ENCODE measurements at places on chromosomes 3 and 15.

DNA sequence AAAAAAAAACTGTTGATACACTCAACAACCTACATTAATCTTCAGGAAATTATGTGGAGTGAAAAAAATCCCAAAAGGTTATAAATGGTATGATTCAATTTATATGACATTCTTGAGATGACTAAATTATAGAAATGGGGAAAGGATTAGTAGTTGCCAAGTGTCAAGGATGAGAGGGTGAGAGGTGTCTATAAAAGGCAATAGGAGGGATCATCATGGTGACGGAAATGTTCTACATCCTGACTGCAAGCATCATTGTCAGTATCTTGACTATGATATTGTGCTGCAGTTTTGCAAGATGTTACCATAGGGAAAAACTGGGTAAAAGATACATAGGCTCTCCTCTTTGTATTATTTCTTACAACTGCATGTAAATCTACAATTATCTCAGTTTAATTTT lies 125.6 kb downstream of the FRMD5 start:
- DNase-seq, result no peak

- no peak for DNase-seq
Observed at GRCh38 chr15:87312221-87312620, 944.3 kb downstream of the NTRK3 start.

DNA sequence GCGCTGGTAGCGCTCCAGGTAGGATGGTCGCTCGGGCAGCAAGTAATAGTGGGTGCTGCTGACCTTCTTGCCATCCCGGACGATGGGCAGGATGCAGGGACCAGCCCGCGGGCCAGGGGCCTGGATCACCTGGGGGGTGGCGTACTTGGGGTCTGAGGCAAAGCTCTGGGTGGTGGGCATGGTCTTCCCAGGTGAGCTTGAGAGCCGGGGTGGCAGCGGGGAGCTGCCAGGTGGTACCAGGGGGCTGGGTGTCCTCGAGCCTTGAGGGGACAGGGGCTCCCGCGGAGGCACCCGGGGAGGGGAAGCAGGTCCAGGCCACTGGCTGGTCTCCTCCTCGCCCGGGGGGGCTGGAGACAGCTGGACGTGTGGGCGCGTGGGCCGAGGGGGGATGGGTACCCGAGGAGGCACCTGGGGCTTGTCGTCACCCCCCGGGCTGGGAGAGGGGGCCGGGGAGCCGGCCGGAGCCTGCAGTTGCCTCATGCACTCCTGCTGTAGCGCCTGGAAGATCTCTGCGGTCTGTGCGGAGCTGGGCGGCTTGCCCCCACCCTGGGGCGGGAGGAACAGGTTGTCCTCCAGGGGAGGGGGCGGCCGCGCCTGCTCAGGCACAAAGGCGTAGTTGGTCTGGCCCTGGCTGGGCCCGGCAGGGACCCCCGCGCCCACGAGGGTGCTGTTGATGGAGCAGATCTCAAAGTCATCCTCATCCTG lies 40.6 kb downstream of the TNK2 start:
- no peak for DNase-seq

GRCh38 chr3:72269475-72269874 lies 484.5 kb upstream of the PROK2 start:
- no peak for DNase-seq

GRCh38 chr3:171459137-171459941 lies 866 bp downstream of the TNIK start:
- DNase-seq, result no peak

DNA sequence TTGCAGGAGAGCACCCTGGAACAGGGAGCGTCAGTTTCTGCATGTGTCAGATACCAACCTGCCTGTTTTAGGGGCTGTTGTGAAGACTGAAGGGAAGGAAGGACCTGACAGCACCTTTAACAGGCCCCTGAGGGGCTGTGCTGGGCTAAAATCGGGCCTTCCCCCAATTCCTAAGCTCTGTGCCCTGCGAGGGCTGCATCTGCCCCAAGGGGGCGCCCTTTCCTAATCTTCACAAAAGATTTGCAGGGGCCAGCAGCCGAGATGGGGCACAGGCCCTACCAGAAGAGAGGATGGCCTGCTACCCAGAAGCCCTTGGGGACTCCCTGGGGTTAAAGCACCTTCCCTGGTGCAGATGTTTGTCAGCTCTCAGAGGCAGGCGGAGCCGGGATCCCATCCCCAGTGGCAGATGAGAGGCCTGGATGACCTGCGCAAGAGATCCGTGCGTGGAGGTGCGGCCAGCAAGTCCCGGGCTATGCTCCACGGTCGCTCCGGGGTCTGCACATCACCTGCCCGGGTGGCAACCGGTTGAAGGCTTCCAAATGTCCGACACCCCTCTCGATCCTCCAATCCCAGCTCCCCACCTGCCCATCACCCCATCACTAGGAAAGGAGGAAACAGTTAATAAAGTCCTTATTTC lies 53.6 kb downstream of the RHCG start:
- DNase-seq, result no peak

DNA sequence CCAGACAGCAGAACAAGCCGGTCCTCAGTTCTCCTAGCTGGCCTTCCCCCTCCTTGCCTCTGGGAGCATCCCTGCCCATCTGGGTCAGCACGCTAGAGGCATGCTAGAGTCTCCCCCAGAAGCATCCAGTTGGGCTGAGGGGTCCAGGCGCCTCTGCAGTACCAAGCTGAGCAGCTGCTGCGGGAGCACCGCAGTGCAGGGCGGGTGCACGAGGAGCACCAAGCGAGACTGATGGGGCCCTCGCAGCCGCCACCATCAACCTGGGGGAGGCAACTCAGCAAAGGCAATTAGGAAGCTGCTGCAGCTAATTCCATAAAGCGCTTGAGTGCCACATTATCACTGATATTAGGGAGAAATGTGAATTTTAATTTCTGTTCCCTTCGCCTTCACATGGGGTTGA lies 12.4 kb downstream of the CACNA2D3 start:
- DNase-seq, result no peak

DNA sequence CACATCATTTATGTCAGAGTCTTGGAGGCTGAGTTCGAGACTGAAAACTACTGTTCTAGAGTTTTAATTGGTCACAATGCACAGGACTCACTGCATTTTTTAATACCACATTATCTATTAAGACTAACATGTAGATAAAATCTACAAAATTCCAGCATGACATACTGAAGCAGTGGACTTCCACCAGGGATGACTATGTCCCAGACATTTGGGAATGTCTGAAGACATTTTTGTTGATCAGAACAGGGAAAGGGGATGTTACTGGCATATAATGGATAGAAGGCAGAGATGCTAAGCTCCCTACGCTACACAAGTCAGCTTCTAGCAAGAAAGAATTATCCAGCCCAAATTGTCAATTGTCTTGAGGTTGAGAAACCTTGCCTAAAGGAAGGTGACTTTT lies 419.0 kb upstream of the TGFBR2 start:
- DNase-seq, result no peak

DNA sequence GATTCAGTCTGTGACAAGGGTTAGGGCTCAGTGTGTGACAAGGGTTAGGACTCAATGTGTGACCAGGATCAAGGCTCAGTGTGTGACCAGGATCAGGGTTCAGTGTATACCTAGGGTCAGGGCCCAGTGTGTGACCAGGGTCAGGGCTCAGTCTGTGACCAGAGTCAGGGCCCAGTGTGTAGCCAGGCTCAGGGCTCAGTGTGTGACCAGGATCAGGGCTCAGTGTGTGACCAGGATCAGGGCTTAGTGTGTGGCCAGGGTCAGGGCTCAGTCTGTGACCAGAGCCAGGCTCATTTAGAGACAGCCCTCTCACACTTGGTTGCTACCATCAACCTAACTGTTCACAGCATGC lies 24.2 kb downstream of the LOXL1 start:
- no peak for DNase-seq

GRCh38 chr15:53534105-53534839 lies 225.2 kb downstream of the WDR72 start:
- DNase-seq, result no peak

DNA sequence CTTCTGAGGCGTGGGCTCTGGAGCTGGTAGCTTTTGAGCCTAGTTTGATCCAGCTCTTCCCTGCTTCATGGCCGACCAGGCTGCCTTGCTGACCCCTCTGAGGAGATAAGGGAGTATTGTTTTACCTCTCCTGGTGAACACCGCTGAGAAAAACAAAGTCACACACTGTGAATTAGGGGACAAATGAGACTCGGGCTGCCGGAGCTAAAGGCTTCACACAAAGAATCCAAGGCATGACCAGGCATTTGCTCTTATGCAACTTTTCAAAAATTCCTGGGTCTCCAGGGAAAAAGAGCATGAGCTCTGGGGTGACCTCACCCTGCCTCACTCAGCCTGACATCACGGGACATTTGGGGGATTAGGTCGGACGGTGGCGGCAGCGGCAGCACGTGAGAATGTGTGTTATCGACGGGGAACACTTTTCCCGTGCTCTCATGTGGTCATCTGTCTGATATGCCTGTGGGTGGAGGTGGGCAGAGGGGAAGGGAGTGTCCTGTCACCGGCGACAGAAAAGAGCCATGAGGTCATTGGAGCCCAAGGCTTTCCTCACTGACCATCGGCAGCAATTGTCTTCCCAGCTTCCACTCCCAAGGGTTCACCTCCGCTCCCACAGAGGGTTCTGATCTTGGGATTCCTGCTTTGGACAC lies 61.0 kb downstream of the TMEM44 start:
- DNase-seq, result peak; percentile 57

DNA sequence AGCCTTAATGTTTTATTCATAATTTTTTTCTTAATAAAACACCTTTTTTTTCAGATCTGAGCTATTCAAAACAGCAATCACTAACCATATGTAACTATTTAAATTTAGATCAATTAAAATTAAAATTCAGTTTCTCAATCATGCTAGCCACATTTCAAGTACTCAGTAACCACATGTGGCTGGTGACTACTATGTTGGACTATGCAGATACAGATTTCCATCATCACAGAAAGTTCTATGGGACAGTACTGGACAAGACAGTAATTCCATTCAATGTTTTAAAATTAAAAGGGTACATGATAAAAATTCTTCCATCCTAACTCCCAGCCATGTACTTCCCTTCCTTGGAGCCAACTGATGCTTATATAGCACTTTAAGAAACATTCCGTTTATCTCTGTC lies 119.3 kb downstream of the GLDN start:
- DNase-seq, result no peak

DNA sequence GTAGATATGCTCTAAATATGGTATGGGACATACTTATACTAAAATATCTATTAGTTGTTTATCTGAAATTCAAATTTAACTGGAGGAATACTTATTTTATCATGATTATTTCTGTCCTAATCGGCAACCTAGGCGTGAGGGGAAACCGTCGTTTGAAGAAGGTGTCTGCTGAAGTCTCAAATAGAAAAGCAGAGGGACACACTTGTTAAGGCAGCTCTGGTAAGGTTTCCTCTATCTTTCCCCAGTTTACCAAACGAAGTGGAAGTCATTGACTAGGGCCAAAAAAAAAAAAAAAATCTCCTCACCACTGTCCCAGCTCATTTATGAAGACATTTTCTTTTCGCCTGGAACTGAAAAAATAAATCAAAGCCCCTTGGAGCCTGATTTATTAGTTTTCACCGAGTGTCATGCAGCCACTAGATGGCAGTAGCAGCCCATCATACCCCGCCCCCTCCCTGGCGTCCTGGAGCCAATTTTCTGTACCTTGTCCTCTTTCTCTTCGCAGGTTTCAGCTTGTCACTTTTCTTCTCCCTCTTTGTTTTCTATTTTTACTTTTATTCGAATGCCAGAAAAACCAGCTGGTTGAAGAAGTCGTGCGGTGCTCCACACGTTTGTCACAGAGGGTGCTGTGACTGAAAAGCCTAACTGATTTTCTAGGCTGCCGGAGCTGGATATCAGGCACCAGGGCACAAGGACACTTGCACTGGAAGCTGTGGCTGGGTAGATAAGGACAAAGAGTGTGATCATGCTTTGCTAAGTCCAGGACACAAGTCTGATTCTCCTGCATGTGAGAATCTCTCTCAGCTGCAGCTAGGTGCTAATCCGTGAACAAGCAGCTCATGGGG lies 238.7 kb downstream of the ZPLD1 start:
- peak; percentile 21 for DNase-seq

- DNase-seq, result no peak
Observed at GRCh38 chr3:143001034-143001368, 369 bp upstream of the U2SURP start.

DNA sequence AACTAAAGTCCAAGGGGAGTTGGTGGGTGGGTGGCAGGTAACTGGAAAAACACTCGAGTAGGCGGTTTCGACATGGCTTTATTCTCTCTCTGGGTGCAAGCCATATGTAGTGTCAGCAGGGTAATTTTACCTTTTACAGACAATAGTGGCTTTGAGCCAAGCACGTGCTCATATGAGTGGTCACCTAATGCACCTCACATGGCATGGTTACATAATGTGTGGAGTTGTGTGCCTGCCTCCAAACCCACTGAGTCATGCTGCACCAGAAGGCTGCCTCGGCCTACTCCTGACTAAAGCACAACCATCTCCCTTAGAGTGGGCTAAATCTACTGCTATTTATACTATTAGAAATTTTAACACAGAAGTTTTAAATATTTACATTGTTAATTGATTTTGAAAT lies 16.5 kb downstream of the CCRL2 start:
- no peak for DNase-seq

DNA sequence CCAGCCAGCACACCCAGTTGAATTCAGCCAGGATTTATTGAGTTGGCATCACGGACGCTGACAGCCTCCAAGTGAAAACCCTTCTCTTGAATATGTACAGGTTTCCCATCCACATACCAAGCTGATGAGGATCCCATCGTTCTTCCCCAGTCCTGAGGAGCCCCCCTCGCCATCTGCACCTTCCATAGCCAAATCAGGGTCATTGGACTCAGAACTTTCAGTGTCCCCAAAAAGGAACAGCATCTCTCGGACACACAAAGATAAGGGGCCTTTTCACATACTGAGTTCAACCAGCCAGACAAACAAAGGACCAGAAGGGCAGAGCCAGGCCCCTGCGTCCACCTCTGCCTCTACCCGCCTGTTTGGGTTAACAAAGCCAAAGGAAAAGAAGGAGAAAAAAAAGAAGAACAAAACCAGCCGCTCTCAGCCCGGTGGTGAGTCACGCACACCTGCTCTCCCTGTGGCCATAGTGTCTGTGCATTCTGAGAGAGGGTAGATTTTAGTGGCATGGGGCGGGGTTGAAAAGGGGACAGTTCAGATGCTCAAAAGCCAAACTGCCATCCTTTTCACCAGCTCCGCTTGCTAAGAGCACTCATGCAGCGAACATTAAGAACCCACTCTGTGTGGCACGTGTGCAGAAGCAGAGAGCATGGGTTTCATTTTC lies 51.2 kb downstream of the KLHL25 start:
- no peak for DNase-seq

DNA sequence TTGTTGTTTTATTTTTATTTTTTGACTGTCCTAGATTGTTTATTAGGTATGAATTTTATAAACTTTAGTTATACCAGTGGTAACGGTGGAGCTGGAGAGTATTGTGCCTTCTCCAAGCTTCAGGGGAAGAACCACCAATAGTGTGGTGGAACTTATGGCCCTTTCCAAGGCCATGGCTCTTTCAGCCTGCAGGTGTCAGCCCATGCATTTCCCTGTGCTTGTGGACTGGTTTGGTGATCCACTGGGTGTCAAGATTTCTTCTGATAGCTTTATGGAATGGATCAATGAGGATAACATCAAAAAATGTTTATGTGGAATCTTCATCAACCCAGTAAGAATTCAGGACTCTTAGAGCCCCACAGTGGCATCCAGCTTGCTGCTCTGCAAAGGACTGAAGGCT lies 19.2 kb upstream of the SCAMP5 start:
- no peak for DNase-seq

- DNase-seq, result no peak
Observed at GRCh38 chr3:54086652-54087405, 35.5 kb upstream of the CACNA2D3 start.

- DNase-seq, result no peak
Observed at GRCh38 chr3:54079730-54080325, 42.5 kb upstream of the CACNA2D3 start.

GRCh38 chr3:45894015-45894414 lies 7.7 kb downstream of the CCR9 start:
- no peak for DNase-seq

- DNase-seq, result no peak
Observed at GRCh38 chr15:29008846-29009245, 123.1 kb downstream of the APBA2 start.
